ENCODE measurements at places on chromosomes 13 and 19. TPM values are rescaled to one million over a fixed set of nuclear protein-coding genes. Genes with fewer than 3 reads are reported as not detected.

DNA sequence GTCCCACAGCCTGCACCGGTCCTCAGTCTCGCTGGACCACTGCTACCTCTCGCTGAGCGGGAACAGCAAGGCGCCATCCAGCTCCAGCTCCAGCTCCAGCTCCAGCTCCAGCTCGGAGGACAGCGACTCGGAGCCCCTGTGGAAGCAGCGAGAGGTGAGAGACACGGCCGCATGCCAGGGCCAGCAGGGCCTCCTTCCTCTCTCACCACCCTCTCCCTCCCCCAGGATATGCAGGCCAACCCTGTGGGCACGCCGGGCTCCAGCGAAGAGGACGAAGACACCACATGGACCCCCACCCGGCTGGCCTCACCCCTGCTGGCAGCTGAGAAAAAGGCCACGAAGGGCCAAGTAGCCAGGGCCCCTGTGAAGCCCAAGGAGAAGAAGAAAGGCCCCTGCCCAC lies 7.3 kb downstream of the SIX5 start:
- H3K27ac ChIP-seq: no peak overlapping the region
- peaks cover 15% of the 10 kb centered on the region for H3K4me1 ChIP-seq
- no peaks in the 10 kb centered on the region for H3K27me3 ChIP-seq
- H3K4me3 ChIP-seq: no peak overlapping the region
- H3K36me3 ChIP-seq: no peaks in the 10 kb centered on the region

GRCh38 chr19:16514383-16515019 lies 18.3 kb downstream of the C19orf44 start:
- no peak overlapping the region for H3K27ac ChIP-seq
- H3K36me3 ChIP-seq: peaks cover 3% of the 10 kb centered on the region
- no peak for DNase-seq
- H3K4me1 ChIP-seq: no peaks in the 10 kb centered on the region
- H3K27me3 ChIP-seq: no peaks in the 10 kb centered on the region
- no peak overlapping the region for H3K4me3 ChIP-seq

GRCh38 chr13:65532231-65532630 lies 1697.9 kb downstream of the PCDH9 start:
- no peaks in the 10 kb centered on the region for H3K27me3 ChIP-seq
- no peak for DNase-seq
- H3K4me3 ChIP-seq: no peak overlapping the region
- no peaks in the 10 kb centered on the region for H3K4me1 ChIP-seq

GRCh38 chr13:27131906-27132305 lies 39.7 kb downstream of the USP12 start:
- H3K4me3 ChIP-seq: no peak overlapping the region
- no peak for DNase-seq
- H3K36me3 ChIP-seq: no peaks in the 10 kb centered on the region
- no peak overlapping the region for H3K27ac ChIP-seq
- H3K27me3 ChIP-seq: no peaks in the 10 kb centered on the region

IQCN gene
- polyA plus RNA-seq: 0.82 TPM

DNA sequence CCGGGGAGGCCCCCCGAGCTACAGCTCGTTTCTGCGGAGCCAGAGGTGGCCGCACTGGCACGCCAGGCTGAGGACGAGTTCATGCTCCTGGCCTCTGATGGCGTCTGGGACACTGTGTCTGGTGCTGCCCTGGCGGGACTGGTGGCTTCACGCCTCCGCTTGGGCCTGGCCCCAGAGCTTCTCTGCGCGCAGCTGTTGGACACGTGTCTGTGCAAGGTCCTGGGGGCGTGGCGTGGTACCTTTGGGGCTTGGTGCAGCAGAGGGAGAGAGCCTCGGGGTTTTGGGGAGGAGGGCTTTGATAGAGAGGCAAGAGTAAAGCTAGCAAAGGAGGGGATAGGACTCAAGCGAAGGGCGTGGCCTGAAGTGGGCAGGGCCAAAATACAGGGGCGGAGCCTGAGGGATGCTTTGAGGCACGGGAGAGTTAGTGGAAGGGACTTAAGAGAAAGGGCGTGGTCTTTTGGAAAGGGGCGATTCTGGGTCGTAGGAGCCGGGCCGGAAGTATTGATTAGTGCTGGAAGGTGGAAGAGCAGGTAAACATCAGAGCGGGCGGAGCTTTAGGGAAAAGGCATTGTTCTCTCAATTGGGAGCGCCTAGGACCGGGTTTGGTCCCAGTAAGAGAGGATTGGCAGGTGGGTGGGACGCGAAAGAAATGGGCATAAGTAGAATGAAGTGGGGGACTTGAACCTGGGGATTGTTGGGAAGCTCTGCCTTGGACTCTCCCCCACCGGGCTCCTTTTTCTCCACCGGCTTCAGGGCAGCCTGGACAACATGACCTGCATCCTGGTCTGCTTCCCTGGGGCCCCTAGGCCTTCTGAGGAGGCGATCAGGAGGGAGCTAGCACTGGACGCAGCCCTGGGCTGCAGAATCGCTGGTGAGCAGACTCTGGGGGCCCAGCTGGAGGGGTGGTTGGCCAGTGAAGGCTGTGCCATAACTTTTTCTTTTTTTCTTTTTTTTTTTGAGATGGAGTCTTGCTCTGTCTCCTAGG lies 1.2 kb downstream of the PPM1N start:
- no peak overlapping the region for H3K4me3 ChIP-seq
- H3K27ac ChIP-seq: no peak overlapping the region
- no peaks in the 10 kb centered on the region for H3K4me1 ChIP-seq
- peak; percentile 85 for DNase-seq

DNA sequence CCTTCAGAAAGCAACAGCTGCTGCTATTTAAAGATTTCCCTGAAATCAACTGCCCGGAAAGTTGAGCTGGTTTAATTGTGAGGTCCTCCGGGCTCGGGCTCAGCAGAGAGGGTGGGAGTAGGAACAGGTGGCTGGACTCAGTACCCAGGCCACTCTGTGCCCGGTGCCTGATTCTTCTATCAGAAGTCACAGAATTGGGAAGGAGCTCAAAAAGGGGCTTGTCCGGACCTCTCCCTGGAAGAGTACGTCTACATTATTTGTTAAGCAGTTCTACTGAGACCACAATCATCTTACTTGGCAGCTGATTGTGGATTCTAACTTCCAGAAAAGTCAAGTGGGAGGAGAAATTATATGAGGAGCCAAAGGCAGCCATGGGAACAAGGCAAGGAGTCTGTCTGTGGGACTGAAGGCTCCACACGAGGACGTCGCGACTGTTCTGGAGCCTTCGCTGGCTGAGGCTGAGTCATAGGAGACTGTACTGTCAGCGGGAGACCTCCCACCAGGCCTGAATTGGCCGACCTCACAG lies 91.7 kb upstream of the ANKRD10 start:
- no peak overlapping the region for H3K4me3 ChIP-seq
- peaks cover 4% of the 10 kb centered on the region for H3K4me1 ChIP-seq

DNA sequence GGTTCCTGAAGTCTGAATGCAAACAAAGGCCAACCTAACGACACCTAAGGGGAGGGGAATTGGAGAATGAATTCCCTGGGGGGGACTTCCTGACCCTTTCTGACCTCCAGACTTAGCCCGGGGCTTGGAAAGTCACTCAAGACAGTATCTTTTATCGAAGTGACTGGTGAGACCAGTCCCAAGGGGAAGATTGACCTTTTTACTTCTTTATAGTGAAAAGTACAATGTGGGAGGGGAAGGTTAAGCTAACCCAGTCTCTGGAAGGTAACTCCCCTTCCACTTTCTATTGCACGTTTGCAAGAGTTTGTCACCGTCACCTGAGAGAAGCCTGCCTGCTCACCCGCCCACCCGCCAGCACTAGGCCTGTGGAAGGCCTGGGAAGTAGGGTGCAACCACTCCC lies 111.9 kb downstream of the EFNB2 start:
- no peak overlapping the region for H3K4me3 ChIP-seq
- H3K27me3 ChIP-seq: no peaks in the 10 kb centered on the region
- H3K4me1 ChIP-seq: no peaks in the 10 kb centered on the region
- DNase-seq: no peak
- no peaks in the 10 kb centered on the region for H3K36me3 ChIP-seq

DNA sequence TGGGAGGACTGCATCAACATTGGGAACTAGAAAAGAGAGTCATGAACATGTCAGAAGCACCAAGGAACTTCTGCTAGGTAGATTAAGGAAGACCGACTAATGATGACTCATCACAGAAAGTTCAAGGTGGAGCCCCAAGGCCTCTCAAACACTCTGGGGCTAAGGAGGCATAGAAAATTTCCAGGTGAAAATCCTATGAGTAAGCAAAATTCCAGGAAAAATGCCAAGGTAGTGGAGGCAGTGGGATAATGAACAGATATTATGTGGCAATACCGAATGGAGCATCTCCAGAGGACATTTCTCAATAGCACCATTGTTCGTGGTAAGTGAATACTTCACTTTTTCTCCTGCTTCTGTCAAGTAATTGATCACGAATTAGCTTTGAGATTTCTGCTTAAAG lies 336.5 kb downstream of the MZT1 start:
- H3K27me3 ChIP-seq: no peaks in the 10 kb centered on the region
- no peak for DNase-seq
- H3K36me3 ChIP-seq: no peaks in the 10 kb centered on the region
- no peak overlapping the region for H3K27ac ChIP-seq

DNA sequence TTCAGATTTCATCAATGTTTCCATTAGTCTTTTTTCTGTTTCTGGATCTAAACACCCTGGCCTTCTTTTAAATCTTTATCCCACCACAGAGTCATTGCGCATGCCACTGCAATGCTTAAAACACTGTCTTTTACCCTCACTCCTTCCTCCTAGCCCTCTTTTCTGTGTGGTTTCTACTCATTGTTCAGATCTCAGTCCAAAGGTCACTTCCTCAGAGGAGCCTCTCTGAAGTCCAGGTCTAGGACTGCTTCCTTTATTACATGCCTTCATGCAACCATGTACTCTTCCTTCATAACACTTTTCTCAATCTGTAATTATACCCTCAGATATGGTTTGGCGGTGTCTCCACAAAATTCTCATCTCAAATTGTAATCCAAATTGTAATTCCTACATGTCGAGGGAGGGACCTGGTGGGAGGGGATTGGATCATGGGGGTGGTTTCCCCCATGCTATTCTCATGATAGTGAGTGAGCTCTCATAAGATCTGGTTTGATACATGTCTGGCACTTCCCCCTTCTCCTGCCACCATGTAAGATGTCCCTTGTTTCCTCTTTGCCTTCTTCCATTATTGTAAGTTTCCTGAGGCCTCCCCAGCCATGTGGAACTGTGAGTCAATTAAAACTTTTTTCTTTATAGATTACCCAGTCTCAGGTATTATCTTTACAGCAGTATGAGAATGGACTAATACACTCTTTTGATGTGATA lies 808.9 kb downstream of the DIAPH3 start:
- DNase-seq: no peak
- H3K4me3 ChIP-seq: no peak overlapping the region

TMEM272 gene
- 0.28 TPM for polyA plus RNA-seq

GRCh38 chr13:46751811-46752635 lies 44.9 kb downstream of the ESD start:
- no peak overlapping the region for H3K27ac ChIP-seq
- H3K27me3 ChIP-seq: no peaks in the 10 kb centered on the region
- no peaks in the 10 kb centered on the region for H3K4me1 ChIP-seq
- no peak overlapping the region for H3K4me3 ChIP-seq
- H3K36me3 ChIP-seq: peaks cover 21% of the 10 kb centered on the region
- DNase-seq: peak; percentile 29

- H3K4me1 ChIP-seq: no peaks in the 10 kb centered on the region
- H3K36me3 ChIP-seq: no peaks in the 10 kb centered on the region
- no peak overlapping the region for H3K4me3 ChIP-seq
- no peak overlapping the region for H3K27ac ChIP-seq
- DNase-seq: no peak
Measured at GRCh38 chr13:73070451-73071098, 11.8 kb downstream of the KLF5 start.

DNA sequence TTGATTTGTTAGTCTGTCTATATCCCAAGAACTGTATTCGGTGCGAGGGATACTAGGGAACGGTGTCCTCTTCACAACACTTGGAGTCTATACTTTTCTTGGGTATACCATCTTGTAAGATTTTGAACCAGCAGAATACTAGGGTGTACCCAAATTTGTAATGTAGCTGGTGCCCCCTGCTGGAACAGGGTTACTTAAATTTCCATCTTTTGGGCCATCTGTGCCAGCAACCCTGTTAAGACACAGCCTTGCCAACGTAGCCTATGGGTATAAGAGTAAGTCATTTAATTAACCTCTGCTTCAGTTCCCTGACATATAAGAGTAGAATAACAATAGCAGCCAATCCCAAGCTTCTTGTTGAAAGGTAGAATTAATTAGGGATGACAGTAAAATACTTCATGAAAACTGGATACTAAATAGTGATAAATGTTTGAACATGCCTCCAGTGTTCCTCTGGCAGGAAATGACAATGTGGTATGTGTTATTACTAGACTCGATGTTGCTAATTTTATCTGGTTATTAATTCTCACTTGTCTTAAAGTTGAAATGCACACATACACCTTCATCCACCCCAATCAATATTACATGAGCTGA lies 607.6 kb downstream of the FGF9 start:
- H3K36me3 ChIP-seq: no peaks in the 10 kb centered on the region
- peak; percentile 76 for DNase-seq
- H3K4me3 ChIP-seq: no peak overlapping the region

NOTCH3 gene
- polyA plus RNA-seq: 15.1 TPM

GRCh38 chr13:74061926-74062595 lies 72.1 kb downstream of the KLF12 start:
- no peaks in the 10 kb centered on the region for H3K4me1 ChIP-seq
- peak; percentile 55 for DNase-seq
- H3K27me3 ChIP-seq: no peaks in the 10 kb centered on the region

- H3K27ac ChIP-seq: no peak overlapping the region
- H3K4me1 ChIP-seq: no peaks in the 10 kb centered on the region
- DNase-seq: peak; percentile 84
- no peak overlapping the region for H3K4me3 ChIP-seq
- H3K27me3 ChIP-seq: no peaks in the 10 kb centered on the region
- no peaks in the 10 kb centered on the region for H3K36me3 ChIP-seq
Measured at GRCh38 chr13:45370922-45371406, 30.0 kb upstream of the TPT1 start.

GRCh38 chr13:34085204-34085603 lies 267.3 kb downstream of the RFC3 start:
- no peak overlapping the region for H3K4me3 ChIP-seq
- DNase-seq: no peak
- no peaks in the 10 kb centered on the region for H3K27me3 ChIP-seq
- no peak overlapping the region for H3K27ac ChIP-seq

DNA sequence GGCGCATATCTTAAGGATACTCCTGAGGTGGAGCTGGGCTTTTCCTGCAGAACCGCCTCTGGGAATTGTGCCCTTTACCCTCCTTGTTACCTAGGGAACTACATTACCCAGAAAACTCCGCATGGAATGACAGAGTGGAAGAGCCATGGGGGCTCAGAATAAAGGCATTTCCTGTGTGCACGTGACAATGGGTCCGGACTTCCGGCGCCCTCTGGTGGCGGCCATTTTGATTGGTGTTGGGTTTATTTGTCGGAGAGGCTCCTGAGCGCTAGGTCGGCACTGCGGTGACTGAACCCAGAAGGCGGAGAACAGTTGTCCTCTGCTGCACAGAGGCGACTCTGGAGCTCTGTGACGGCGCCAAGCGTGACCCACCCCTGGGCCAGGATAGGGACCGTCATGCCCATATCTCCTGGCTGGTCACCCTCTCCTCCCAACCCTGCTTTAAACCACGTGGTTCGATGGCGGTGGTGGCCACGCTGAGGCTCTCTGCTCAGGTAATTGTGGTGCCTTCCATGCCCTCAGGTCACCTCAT lies at the start of gene ZNF587B:
Gene ZNF587B (plus strand): TSS at position 229 of the 532 bp plus-strand sequence. CDS start 230 bp downstream, at position 459.
- H3K27ac ChIP-seq: peak within 1 kb of the TSS; percentile 67
- no peaks in the 10 kb centered on the region for H3K36me3 ChIP-seq
- H3K4me1 ChIP-seq: peaks cover 3% of the 10 kb centered on the region

GRCh38 chr13:21234526-21234925 lies 58.1 kb downstream of the MRPL57 start:
- no peaks in the 10 kb centered on the region for H3K4me1 ChIP-seq
- H3K4me3 ChIP-seq: no peak overlapping the region
- peak; percentile 75 for DNase-seq
- H3K36me3 ChIP-seq: no peaks in the 10 kb centered on the region
- no peak overlapping the region for H3K27ac ChIP-seq

SLC6A16 gene
- 1.5 TPM for polyA plus RNA-seq

All from kidney (tissue), 22 donors.